ENCODE measurements at places on chromosomes 16 and 17. TPM values are rescaled to one million over a fixed set of nuclear protein-coding genes. Genes with fewer than 3 reads are reported as not detected.
A peak's percentile ranks its signal among the peaks of the same experiment; 100 is the strongest.

- ATAC-seq, result peak; percentile 16
Observed at GRCh38 chr16:2763173-2763572, 10.7 kb downstream of the SRRM2 start.

- ATAC-seq, result no peak
Observed at GRCh38 chr17:3035256-3035967, 28.0 kb downstream of the OR1D5 start.

Gene CHP2
- total RNA-seq, result not detected

DNA sequence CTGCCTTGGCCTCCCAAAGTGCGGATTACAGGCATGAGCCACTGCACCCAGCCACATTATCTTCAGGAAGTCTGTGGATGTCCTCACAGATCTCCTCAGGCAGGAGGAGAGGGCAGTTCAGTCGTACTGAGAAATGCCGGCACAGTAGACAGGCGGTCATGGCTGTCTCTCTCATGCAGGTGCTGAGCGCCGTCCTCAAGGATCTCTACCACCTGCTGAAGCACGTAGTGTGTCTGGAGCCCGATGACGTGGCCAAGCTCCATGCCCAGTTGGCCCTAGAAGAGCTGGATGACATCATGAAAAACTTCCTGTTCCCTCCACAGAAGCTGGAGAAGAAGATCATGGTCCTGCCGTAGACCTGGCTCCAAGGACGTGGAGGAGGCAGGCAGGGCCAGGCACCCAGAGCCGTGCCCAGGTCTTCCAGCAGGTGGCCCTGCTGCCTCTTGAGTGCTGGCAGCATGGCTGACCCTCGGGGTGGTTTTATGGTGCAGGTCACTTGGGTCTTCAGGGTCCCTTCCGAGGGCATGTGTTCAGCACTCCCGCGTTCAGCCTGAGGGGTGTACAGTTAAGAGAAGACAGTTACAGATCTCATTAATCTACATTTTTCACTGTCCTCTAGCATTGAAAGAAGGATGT lies 22.0 kb upstream of the HAS3 start:
- ATAC-seq, result no peak

GRCh38 chr17:49633250-49633649 lies 44.6 kb downstream of the SPOP start:
- no peak for ATAC-seq

GRCh38 chr16:85967111-85967510 lies 68.1 kb downstream of the IRF8 start:
- no peak for ATAC-seq

GRCh38 chr16:62450291-62450690 lies 414.1 kb upstream of the CDH8 start:
- ATAC-seq, result no peak

Gene TMEM114
- total RNA-seq, result not detected

All from activated T-helper 17 cell treated with anti-CD3 and anti-CD28 coated beads, Interleukin-2, amount 50 U/mL, for 72 hours (primary cell).